ENCODE measurements at places on chromosomes 1 and 21.

GRCh38 chr1:72431810-72432209 is 149.5 kb upstream of the NEGR1 start:
- DNase-seq, result no peak

DNA sequence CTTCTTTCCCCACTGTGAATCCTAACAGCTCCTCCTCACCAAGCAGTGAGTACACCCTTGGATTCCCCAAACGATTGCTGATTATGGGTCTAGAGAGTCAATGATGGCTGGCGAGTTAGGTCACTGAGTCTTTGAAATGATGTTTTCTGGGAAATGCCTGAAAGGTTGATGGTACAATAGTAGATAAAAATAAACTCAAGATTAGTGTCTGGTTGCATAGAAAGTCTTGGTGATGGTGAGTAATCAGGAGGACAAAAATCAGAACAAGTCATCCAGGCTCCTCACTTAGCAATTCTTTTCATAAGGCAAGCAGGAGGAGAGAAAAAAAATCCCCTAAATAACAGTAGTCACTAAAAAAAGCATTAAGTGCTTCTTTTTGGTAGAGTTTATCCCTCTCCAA is 22.6 kb downstream of the HLX start:
- DNase-seq, result no peak

- DNase-seq, result no peak
These were observed 20.6 kb upstream of the EGLN1 start for GRCh38 chr1:231442735-231443134.

DNA sequence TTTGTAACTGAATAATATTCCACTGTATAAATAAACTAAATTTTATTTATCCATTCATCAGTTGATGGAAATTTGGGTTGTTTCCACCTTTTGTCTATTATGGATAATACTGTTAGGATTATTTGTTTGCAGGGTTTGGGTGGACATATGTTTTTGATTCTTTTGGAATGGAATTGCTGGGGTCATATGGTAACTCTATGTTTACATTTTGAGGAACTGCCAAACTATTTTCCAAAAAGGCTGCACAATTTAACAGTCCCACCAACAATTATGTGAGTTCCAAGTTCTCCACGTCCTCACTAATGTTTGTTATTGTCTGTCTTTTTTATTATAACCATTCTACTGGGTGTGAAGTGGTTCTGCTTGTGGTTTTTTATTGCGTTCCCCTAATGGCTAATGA is 4.3 kb upstream of the SERBP1 start:
- DNase-seq, result no peak

- no peak for DNase-seq
These were observed 71.3 kb downstream of the GABPA start for GRCh38 chr21:25806060-25806459.

DNA sequence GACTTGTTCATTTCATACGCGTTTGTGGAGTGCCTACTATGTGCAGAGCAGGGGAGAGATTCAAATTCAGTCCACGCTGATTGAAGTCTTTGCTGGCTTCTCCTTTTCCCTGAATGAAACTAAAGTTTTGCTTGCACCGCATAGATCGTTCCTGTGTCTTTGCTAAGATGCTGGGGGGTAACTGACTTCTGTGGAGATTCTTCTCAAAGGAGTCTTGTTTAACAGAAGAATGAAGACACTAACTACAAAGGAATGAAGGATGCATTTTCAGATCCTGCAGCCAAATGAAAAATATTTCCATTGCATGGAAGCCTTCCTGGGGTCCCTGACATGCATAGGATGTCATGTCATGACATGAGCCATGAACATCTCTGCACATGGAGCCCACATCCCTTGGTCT is 26.9 kb upstream of the H6PD start:
- no peak for DNase-seq

- DNase-seq, result no peak
These were observed 4.6 kb upstream of the NBPF1 start for GRCh38 chr1:16617778-16618580.

DNA sequence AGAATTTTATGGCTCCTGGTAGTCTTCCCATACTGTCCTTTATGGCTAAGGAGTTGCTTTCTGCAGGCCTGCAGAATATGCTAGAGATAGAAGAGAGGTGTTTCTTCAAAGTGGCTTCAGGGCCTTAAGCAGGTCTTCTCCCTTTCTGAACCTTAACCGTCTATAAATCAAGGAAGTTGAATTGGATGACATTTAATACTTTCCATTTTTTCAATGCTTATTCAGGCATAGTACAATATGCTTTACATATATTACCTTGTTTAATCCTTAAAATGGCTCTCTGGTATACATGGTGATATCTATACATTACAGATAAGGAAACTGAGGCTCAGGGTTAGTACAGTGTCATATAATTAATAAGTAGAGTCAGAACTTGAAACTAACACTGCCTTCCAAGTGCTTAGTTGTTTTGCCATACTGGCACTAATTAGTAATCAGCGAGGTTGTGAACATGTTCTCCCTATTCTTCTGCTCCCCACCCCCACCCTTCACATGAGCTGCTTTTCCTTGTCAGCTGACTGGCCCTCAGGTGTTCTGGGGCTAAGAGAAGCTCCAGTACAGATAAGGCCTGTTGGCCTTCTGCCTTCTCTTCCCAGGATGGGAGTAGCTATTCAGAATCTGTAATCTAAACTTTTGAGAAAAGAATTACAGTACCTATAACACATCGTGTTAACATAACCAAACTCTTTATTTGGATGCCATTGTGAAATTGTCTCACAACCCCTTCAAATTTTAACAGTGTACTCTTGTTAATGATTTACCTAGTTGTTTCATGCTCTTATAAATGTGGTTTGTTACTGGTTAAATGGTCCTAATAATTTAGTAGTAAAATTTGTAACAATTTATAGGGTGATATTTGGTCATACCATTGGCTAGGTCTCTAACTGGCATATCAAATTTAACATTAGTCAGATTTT is 13.6 kb downstream of the NFYC start:
- peak; percentile 23 for DNase-seq

GRCh38 chr1:111654839-111655238 is 35.2 kb downstream of the RAP1A start:
- DNase-seq, result no peak

DNA sequence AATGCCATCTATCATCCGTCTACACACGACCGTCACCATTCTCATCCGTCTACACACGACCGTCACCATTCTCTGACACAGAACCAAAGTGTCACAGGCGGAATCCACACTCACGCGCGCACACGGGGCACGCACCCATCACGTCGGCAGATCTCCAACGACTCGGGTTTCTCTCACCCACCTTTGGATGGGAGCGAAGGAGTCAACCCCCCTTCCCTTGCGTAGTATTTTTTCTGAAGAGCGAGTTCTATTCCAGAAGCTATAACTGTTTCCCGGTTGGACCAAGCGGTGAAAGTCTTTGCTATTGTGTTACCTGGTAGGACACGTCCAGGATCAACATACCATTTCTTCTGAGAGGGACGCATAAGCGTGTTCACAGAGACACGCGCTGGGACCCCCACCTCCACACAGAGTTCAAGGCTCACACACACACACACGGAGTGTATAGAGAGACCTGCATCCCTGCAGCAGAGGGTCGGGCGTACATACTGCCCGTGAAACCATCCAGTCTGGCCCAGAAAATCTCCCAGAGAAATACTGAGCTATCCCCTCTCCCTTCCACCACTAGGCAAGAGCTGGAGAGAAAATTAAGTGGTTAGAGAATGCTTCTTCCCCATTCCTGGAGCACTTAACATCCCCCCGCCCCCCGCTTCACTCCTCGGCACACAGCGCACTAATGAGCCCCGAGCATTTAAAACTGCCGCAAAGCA is 741 bp downstream of the DUSP10 start:
- DNase-seq, result no peak

- no peak for DNase-seq
These were observed 1.6 kb downstream of the FAM3B start for GRCh38 chr21:41318218-41318617.

DNA sequence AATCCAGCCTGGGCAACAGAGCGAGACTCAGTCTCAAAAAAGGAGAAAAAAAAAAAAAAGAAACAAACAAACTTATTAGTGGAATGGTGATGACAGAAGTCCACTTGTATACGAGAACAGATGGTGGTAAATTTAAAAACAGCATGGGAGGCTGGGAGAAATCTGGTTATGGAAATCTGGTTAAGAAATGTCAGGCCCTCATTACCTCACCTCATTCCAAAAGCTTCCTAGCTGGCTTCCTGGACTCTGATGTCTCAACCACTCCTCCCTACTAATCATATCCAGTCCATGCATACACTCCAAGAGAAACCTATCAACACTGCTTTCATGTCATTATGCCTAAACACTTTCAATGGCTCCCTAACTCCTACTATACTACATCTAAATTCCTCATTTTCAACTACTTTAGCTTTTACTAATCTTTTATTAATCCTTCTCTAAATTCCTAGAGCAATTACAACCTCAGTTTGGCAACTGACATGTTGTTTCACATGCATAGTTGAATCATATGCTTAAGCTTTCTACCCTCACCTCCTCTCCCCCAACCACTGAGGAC is 52.9 kb downstream of the FOXJ3 start:
- peak; percentile 8 for DNase-seq

GRCh38 chr1:187471555-187471954 is 642.8 kb downstream of the PLA2G4A start:
- DNase-seq, result no peak

DNA sequence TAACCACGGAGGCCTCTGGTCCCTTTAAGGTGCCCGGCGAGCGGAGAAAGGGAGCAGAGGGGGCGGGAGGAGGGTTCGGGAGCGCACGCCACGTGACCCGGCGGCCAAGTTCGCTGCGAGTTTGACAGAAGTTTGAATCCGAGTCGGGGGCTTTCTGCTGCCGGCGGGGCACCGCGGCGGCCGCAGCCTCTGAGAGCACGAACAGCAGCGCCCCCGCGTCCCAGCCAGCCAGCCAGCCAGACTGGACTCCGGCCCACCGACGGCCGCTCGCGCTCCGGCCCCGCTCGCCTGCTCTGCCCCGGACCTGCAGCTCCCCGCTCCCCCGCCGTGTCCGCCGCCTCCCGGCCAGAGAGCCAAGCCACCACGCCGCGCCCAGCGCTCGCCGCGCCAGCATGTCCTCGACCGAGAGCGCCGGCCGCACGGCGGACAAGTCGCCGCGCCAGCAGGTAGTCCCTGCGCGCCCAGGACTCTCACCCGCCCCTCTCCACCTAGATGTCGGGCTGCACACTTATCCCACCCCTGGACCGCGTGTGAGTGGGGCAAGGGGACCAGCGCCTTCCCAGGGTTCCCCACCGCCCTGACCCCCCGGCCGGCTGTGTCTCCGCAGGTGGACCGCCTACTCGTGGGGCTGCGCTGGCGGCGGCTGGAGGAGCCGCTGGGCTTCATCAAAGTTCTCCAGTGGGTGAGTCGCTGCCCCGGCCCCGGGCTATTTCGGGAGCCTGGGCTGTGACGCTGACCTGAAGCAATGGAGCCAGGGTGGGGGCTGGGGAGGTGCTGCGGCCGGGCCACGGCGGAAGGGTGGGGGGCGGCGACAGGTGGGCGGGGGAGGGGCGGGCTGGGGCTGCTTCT is at the start of gene SYPL2:
Gene SYPL2 (plus strand): TSS at position 95 of the 849 bp plus-strand sequence. CDS start 298 bp downstream, at position 393.
- no peak for DNase-seq

- DNase-seq, result no peak
These were observed 164.3 kb downstream of the DHRS3 start for GRCh38 chr1:12453400-12454343.

- DNase-seq, result no peak
These were observed 340.1 kb downstream of the PAPPA2 start for GRCh38 chr1:176803042-176803441.

DNA sequence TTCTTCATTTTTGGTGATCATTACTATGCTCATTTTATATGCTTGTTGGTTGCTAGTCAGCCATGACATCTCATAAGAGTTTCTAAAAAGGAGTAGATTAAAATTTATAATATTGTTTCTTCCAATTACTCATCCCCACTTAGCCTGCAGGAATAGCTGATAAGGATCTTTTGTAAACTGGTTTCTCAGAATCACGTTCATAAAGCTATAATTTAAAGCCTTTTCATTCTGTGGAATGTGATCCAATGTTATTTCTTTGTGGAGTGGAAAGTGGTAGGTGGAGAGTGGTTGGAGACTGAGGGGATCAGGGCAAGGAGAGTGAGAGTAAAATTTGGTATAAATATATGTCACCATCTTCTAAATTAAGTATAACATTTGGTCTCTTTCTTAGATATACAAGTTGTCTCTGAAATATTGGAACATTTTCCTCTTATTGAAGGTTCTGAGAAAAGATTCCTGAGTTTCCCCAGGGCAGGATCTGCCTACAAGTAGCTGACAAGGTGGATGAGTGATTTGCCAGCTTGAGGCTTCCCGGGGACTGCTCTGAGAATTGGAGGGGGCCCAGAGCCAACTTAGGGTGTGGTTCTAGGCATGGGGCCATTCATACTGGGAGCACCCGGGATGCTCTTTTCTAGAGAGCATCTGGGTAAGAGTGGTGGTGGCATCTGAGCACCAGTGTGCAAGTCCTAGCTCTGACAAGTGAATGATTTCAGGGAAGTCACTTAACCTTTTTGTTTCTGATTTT is 116.4 kb downstream of the TBX19 start:
- DNase-seq, result no peak

DNA sequence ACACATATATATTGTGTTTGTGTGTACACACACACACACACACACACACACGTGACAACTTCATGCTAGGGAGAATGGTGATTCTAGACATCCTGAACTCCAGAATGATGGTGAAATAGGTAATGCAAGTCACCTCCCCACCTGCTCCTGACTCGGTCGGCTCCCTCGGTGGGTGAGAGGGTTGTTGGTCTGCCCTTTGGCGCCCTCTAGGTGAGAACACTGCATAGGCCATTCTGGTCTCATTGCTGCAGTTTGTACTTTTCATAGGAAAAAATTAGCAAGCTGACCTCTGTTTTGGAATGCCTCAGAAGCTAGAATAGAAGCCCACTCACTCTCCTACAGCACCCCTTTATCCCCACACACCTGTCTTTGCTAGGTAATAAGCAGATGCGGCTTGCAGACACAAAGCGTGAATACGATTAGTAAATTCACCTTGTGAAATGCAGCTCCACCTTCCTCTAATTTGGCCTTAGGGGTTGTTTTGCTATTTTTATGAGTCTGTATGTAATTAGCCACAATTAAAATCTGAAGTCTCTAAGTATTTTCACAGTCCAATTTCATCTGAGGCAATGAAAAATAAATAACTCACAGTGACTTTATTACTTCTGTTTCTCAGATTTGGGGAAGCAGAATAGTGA is 130.0 kb upstream of the KCNJ15 start:
- DNase-seq, result peak; percentile 80

GRCh38 chr1:94416901-94417727 is 1.1 kb upstream of the ABCD3 start:
- DNase-seq, result no peak

DNA sequence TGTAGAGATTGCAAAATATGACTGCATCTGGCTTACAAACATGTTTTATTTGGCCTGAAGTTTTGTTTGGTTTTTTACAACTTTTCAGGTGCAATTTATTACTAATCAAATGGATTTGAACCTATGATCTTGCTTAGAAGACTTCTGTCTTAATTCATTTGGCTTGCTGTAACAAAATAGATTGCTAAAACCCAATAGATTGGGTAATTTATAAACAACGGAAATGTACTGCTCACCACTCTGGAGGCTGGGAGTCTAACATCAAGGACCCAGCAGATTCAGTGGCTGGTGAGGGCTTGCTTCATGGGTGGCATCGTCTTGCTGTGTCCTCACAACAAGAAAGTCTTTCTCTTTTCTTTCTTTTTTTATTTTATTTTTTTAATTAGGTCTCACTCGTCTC is 72.9 kb downstream of the LBR start:
- DNase-seq, result no peak

- DNase-seq, result no peak
These were observed 496 bp downstream of the PRR9 start for GRCh38 chr1:153217744-153218416.
